Glomerular endothelial cell (primary cell): ENCODE measurements at places on chromosomes 5 and 9. TPM values are rescaled to one million over a fixed set of nuclear protein-coding genes. Genes with fewer than 3 reads are reported as not detected.

Gene IL33
- 0.19 and 4.5 TPM in 2 replicates for total RNA-seq

- DNase-seq = no peak
Observed at GRCh38 chr5:99059685-99060084, 130.9 kb upstream of the CHD1 start.

DNA sequence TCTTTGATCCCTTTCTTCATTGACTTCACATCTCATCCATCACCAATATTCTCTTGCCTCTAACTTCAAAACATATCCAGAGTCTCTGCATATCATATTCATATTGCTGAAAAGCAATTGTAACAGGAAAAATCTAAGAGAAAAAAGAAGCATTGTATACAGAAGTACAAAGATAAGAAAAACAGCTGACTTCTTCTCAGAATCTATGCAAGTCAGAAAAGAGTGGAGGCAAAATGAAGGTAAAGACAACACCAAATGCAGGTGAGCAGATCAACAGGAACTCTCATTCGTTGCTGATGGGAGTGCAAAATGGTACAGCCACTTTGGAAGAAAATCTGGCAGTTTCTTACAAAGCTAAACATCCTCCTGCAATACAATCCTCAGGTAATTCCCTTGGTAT, 155.6 kb downstream of the PHF2 start:
- no peak for DNase-seq

Gene FBP2
- total RNA-seq = not detected in 2 replicates

DNA sequence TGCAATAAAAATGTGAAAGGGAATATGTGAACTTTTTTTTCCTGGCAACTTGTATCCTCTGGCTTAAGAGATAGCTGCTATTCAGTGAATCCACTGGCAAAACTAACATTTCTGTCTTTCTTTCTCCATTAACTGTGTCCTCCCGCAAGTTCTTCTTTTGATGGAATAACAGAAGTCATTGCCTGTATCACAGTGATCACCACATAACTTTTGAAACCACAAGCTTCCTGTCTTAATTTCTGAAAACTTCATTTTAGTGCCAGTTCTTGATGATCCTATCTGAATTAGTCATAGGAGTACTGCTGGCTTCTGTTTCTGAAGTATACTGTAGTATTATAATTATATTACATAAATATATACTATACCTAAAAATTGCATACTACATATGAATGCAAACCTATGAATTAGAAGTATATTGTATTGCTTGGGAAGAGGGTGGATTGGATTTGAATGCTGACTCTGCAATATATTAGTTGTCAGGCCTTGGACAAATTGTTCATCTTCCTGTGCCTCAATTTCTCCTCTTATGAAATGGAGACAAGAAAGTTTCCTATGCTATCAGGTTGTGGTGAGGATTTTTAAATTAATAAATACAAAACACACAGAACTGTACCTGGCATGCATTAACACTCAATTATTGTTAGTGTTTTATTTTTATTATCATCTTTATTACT, 441.6 kb downstream of the CETN3 start:
- DNase-seq = no peak

DNA sequence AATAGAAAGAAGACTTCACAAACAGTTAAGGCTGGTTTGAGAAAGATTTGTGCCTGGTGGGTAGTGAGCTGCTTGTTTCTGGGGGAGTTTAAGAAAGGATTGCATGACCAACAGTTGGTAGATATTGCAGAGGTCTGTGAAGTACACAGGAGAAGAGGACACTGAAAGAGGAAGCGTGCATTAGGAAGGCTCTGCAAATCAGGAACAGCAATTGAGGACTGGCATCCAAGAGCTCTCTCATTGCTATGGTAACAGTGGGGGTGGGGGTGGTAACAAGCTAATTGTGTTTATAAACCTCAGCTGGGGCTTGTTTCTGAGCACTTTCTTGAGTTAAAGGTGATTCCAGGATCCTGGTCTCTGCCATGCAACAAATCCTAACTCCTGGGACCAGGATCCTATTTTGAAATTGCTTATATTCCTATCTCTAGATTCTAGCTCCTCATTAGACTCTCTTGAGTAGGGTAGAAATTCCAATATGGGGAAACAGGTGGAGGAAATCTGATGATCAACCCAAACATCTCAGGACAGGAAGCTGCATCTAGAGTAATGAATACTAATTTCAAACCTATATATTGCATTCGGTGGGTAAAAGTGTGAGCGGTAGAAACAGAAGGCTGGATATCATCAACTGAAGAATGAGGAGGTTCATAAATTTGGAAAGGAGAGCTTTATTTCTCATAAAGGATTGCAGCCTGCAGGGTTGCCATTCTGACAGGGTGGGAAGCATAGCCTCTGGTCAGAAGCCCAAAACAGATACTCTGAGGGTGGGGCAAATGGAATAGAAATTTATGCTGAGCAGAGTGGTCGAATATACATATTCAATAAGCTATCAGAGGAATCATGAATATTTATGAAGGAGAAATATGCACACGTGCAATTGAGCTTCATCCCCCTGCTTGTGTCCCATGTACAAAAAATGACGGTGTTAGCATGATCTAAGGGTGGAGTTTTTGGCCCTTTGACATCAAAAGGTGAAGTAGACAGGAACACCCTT, 79.4 kb downstream of the PTTG1 start:
- no peak for DNase-seq

- peak; percentile 51 for DNase-seq
Observed at GRCh38 chr9:71036501-71036900, 84.9 kb downstream of the TRPM3 start.

- DNase-seq = no peak
Observed at GRCh38 chr9:2464624-2465023, 157.0 kb upstream of the VLDLR start.

DNA sequence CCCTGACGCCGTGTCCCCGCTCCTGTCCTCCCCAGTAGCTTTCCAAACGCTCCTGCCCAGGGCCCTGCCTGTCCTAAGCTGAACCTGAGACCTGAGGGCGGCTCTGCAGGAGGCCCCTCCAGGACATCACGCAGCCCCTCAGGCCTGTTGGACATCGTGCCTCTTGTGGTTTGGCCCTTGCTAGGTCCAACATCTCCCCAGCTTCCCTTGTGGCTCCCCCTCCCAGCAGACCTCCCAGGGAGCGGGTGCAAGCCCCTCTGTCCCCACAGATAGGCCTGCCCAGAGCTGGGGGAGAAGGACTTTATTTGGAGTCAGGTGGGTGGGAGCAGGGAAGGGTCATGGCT, 4.1 kb downstream of the OBP2B start:
- DNase-seq = no peak

Gene SLC36A2
- total RNA-seq = not detected in 2 replicates

DNA sequence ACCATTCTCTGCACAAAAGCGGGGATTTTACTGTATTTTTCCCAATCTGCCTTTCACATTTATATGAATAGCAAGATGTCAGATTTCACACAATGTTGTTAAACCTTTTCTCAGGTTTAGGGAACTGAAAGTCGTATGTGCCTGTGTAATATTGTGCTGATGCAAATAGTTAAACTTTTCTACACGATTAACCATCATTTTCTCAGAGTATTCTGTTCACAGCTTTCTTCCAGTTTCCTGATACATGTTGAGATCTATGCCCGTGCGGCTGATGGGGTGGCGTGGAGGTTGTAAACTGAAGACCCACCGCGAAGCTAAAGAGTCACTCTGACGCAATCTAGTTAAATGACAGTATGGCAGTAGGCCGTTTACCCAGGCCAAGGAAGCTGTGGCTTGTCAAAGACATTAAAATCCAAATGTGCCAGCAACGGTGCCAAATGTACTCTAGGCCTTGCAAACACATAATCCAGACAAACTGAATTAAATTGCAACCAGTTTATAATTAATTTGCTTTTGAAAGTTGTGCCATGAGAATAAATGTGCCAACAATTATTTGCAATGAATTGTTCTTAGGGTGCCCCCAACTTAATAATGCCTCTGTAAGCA, 145.7 kb downstream of the EBF1 start:
- DNase-seq = no peak

DNA sequence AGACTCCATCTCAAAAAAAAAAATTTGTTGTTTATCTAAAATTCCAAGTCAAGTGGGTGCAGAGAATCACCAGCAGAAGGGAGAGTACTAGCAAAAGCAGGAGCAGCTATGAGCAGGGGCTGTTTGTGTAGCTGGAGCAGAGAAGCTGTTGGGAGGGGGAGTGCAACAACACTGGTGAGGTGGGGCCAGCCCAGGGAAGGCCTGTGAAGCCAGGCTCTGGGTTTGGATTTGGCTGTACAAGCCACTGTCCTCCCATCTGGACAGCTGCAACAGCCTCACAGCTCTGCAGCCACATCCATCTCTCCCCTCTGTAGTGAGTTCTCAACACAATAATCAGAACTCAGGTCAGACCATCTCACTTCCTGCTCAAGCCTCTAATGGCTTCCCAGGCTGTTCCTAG, 59.4 kb downstream of the TMOD1 start:
- no peak for DNase-seq

Gene BBLN
- total RNA-seq = 274 and 308 TPM in 2 replicates

DNA sequence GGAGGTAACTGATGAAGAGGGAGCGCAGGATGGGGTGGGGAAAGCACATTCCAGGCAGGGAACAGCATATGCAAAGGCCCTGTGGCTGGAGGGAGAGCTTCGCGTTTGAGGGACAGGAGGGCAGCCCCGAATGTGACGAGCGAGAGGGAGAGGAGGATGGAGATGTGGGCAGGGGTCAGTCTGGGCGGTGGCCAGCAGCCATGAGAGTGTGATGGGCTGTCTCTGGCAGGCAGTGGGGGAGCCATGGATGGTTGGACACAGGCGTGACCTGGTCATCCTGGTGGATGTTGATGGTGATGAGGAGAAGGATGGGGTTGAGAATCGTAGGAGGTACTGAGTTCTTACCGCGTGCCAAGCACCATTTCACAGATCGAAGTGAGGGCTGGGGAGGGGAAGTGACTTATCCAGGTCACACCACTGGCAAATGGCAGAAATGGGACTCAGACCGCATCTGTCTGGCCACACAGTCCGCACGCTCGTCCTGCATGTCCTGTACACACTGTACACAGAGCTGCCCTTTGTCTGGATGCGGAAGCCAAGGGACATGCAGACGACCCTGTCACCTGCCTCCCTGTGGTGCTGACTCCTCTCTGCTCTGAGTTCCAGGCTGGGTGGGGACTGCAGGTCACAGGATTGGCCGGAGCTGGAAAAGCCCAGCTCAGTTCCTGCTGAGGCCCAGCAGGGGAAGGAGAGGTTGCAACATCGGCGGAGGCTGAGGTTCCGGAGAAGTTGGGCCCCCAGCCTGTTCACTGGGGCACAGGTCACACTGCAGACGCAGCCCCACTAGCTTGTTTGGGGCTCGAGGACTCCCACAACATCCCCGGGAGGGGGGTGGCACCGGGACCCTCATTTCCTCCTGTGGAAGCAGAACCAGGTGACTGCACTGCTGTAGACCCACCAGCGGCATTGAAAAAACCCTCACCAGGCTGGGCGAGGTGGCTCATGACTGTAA, 165.6 kb upstream of the IER5L start:
- DNase-seq = no peak

Gene PCDHB4
- 0.10 and 0.53 TPM in 2 replicates for total RNA-seq

GRCh38 chr5:176624142-176624541, 6.2 kb downstream of the SNCB start:
- no peak for DNase-seq

GRCh38 chr5:149749481-149750365, 19.6 kb downstream of the PPARGC1B start:
- no peak for DNase-seq

GRCh38 chr5:150585781-150586341, 54.6 kb upstream of the SYNPO start:
- no peak for DNase-seq

Gene FAM200C
- 2.2 and 2.5 TPM in 2 replicates for total RNA-seq

- DNase-seq = no peak
Observed at GRCh38 chr5:152819891-152820290, 414.8 kb upstream of the NMUR2 start.

DNA sequence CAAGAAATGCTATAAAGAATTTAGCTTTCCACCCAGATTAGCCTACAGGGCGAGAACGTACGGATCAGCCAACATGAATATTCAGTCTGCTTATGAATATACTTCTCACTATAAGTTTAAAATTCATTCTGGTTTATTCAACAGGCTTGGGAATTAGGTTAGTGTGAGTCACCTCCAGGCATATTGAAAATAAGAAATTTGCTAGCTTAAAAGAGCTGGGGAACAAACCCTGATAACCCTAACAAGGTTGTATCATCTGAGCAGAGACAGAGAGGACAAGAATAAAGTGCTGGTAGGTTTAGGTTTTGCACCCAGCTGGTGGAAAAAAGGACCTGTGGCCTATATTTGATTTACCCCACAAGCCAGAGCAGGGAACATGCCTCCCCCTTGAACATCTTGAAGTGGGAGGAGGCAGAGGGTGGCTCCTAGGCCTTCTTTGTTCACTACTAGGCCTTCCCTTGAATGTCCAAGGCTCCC, 12.3 kb downstream of the FNBP1 start:
- DNase-seq = no peak

Gene NDUFA8
- 49.5 and 88.0 TPM in 2 replicates for total RNA-seq

Gene SHROOM1
- total RNA-seq = 12.1 and 18.2 TPM in 2 replicates

DNA sequence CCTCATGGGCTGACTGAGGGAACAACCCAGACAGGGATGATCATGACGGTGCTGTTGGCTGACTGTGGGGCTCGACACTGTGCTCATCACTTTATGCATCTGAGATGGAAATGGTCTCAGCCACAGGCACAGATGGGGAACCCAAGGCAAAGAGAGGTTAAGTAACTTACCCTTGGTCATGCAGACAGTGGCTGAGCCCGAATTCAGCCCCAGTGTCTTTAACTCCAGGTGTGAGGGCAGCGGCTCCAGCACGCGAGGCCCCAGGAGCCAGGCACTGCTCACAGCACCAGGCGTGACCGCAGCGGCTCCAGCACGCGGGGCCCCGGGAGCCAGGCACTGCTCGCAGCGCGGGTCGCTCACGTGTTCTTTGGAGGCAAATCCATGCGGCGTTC, 45.3 kb upstream of the FCN1 start:
- DNase-seq = no peak

Gene LCN10
- not detected in 2 replicates for total RNA-seq

Gene SOX30
- total RNA-seq = not detected in 2 replicates

GRCh38 chr5:14270209-14270702, 127.1 kb downstream of the TRIO start:
- DNase-seq = no peak

DNA sequence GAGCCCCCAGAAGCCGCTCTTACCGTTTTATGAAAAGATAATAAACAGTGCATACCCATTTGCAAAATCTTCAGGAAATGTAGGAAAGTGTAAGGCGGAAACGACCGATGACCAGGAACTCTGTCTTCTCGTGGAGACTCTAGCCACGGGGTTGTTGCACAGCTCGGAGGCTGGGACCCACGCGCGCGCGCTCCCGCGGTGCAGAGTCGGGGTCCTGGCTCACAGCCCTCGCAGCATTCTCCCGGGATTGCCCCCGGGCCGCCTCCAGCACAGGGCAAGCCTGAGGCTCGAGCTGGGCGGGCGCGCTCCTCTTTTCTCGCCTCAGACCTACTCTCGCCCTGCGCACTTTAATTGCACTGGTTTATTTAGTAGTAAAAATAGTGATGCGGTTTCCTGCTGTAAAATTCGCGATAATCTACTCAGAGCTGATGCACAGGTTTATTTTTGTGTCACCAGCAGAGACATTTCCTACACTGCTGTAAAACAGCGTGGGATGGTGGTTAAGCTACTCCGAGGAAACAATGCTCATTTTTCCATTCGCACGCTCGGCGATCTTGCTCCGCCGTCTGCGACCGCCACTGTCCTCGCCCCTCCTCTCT, 15.5 kb downstream of the TRIM7 start:
- DNase-seq = no peak

- no peak for DNase-seq
Observed at GRCh38 chr5:5644249-5644648, 221.8 kb downstream of the ICE1 start.

- DNase-seq = no peak
Observed at GRCh38 chr9:120654272-120654671, 60.0 kb downstream of the MEGF9 start.

- no peak for DNase-seq
Observed at GRCh38 chr5:1468247-1468612, 23.0 kb upstream of the SLC6A3 start.
